ENCODE measurements at places on chromosomes 2 and 18.
A peak's percentile ranks its signal among the peaks of the same experiment; 100 is the strongest.

- DNase-seq, result no peak
Observed at GRCh38 chr2:106563195-106563594, 76.0 kb downstream of the CD8B2 start.

GRCh38 chr2:21607572-21607971, 483.8 kb downstream of the TDRD15 start:
- DNase-seq, result no peak

GRCh38 chr2:234730066-234730640, 221.7 kb upstream of the SH3BP4 start:
- peak; percentile 7 for DNase-seq

DNA sequence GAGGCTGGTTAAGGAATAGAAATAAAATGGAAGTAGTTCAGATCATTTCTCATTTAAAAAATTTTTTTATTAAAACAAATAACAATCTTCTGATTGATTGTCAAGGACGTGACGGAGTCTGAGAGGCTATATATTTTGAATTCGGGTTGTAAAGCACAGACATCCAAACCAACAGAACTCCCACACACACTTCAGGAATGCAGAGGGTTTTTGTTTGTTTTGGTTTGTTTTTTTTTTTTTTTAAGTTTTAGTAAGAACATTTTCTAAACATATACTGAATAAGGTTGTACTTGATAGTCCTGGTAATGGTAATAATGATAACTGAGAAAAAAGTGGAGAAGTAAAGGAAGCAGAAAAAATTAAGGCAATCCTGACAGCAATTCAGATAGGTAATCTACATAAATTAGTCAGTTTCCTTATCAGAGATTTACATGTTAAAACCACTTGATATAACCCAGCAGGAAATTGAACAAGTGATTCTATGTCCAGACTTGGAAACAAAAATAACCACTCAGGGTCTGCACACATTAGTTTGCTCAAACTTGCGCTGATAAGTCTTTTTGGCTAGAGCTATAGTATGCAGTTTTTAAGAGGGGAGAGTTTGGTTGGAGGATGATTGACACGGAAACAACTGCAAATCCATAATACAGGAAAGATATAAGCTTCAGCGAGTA, 51.5 kb upstream of the CTAGE1 start:
- DNase-seq, result no peak

DNA sequence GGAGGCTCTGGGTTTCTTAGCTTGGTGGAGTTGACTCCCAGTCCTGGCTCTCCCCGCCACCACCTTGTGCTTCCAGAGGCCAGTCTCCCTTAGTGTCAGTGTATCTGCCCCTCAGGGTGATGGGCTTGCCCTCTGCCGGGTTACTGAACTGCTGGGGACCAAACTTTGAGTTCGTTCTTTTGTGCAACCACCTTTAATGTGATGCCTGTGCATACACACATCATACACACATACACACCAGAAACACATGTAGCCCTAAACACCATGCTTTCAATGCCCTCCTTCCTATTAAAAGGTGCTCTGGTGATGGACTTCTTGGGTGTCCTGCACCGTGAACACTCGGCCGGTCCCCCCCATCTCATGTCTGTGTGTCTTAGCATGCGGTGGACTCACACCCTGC, 315.1 kb upstream of the EPAS1 start:
- DNase-seq, result no peak

DNA sequence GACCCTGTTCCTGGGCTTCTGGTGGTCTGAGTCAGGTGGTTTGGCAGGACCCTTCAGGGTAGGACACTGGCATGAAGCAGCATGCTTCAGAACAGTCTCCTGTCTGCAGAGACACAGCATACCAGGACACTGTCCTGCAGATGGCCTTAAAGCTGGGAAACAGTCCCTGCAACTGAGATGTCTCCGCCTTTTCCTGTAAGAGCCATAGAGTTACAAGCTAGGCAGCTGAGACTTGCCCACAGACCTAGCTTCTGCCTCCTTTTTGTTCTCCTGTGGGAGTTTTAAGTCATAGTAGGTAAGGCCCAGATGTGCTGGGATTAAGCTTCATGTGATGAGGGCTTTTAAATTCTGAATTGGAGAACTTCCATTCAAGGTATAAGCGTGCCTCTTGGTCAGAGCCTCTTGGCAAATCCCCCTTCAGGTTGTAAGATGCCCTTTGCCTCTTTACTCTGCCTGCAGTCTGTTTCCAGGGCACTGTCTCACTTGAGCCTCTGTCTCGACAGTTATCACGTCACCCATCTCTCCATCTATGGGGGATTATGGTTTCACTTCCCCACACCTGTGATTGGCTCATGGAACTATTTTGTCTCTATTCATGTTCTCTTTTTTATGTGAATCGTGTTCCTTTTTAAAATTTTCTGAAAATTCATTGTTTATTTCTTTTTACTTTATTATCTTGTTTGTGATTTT, 51.8 kb downstream of the COA5 start:
- DNase-seq, result no peak

DNA sequence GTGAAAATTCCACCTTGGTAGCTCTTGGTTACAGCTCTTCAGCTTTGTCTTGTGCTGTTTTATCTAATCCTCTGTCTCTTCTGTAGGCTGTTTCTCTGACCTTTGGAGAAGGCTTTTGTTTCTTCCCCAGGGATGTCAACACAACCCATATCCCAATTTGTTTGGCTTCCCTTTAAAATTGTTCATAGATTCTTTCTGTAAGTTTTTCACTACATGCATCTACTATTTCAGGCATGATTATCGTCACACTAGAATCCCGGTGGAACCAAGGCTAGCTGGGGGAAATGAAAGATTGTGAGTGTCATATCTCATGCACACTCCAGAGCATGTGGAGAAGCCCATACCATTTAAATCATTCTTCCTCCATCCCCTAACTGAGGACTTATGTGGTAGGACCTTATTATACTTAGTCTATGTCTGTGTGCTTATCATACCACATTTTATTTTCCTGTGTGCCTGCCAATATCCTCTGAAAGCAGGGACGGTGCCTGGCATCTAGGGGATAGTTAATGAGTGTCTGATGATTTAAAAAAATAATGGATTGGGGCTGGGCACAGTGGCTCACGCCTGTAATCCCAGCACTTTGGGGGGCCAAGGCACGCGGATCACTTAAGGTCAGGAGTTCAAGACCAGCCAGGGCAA, 59.9 kb downstream of the CRIM1 start:
- DNase-seq, result no peak

- DNase-seq, result no peak
Observed at GRCh38 chr2:135582383-135582782, 51.1 kb downstream of the R3HDM1 start.

- DNase-seq, result no peak
Observed at GRCh38 chr2:17901246-17901645, 22.8 kb downstream of the KCNS3 start.

- DNase-seq, result no peak
Observed at GRCh38 chr2:234771980-234772732, 179.7 kb upstream of the SH3BP4 start.

DNA sequence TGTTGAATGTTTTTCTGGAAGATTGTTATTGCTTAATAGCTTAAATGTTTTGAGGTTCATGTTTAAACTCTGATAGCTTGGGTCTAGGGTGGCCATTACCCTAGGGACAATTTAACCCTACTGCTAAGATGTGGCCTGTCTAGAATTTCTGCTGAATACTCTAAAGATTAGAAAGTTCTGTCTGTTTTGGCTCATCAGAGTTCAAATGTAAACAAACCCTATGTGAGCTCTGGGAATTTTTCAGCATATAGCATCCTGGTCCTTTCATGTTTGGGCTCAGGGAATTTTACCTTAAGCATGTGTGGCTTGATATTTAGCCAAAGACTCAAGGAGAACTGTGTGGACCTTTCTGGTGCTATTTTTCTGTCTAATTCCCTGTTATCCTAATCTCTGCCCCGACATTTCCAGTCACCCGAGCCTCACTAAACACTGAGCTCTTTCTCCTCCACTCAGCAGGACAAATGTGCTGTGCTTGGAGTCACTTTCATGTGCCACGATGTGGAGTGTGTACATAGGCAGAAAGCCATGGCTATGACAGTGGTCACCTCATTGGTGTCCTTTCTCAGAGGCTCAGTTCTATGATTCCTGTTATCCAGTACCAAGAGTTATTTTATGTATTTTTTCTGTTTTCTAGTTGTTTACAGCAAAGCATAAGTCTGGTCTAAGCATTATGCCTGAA, 492.5 kb upstream of the SPHKAP start:
- DNase-seq, result no peak

- no peak for DNase-seq
Observed at GRCh38 chr18:55250768-55251173, 291.5 kb upstream of the CCDC68 start.

DNA sequence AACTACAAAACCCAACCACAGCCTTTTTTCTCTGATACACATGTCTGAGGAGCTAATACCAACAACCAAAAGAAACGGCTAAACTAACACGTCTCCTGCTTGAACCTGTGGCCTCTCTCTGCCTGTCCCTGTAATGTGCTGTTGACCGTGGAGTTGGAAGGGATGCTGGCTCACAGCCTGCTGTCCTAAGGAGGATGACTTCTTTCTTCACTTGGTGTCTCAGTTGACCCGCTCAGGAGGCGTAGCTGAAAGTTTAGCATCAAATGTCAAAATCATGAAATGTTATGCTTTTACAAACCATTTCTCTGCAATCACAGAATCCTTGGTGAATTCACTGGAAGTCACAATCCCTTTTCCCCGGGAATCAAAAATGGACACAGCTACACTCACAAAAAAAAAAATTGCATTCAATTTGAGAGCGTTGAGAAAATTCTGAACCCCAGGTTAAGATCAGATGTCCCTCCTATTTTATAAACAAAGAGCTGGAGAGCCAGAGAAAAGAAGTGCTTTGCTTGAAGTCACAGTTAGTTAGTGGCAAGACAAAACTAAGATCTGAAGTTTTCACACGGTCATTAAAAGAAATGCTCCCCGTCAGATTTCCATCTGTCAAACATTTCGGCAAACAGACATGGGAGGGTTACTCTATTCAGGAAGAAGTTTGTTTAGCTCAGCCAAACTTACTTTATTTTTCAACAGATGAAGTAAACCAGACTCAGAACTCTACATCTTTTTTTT, 74.3 kb downstream of the IRS1 start:
- DNase-seq, result no peak

DNA sequence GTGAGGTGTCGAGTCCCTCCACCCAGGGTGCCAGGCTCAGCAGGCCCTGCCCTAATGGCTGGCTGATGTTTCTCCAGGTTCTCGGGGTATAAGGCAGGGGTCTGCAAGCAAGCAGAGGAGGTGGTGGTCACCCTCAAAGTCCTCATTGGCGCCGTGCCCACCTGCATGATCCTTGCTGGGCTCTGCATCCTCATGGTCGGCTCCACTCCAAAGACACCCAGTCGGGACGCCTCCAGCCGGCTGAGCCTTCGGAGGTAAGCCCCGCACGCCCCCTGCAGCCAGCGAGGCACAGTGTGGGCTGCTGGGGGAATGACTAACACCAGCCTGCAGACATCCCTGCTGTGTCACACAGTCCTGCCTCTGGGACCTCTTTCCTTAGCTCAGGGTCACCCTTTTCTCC, 14.1 kb downstream of the MFSD2B start:
- no peak for DNase-seq

DNA sequence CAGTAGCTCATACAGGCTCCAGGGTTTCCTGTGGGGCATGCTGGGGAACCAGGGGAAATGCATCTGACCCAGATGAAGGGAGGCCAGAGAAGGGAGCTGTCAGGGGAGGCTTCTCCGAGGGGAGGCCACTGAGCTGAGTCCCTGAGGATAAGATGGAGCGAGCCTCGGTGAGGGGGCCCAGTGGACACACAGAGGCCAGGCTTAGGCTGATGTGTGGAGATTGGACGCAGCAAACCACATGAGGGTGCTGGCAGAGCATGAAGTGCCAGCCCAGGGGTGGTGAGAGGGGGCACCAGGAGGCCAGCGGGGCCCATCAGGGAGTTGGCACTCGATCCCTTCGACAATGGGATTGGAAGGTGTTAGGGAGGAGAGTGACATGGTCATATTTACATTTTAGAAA, 235.0 kb downstream of the KLHL29 start:
- no peak for DNase-seq

- DNase-seq, result no peak
Observed at GRCh38 chr18:76721207-76721996, 101.0 kb upstream of the ZNF236 start.

DNA sequence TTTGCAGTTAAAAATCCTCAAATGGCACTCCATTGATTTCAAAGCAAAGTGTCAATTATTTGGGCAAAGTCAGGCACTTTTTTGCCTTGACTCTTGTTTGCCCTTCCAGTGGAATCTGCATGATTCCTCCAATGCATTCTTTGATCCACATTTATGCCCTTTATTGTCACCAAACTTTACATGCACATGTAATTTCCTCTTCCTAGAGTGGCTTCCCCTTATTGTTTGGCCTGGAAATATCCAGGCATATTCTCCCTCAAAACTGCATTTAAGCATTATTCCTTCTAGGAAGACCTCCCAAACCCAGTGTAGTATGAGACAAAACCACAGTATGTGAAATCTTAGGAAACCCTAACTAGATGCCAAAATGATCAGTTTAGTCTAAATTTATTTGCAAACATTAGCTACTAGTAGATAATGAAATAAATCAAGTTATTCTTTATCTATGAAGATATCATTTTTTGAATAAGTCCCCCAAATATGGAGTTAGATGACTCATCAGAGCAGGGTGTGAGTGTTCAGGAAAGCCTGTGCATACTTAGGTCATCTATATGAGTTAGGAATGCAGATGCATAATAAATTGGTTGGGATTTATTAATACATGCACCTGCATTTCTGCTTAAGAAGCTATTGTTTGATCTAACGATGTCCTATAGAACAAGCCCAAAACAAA, 433.3 kb upstream of the TCF4 start:
- DNase-seq, result no peak

DNA sequence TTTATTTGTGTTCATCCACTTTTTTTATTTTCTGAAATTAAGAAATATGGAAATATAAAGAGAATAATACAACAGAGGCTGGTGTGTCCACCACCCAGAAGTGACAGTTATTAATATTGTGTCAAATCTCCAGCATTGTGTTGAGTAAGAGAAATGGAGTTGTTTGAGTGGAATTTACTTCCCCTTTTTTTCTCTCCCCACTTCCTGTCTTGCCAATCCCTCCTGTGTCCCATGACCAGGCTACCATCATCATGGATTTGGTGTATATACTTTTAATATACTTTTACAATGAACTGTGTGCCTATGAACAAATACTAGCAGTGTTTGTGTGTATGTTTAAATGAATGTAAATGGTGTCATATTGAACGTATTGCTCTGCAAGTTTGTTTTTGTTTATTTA, 276.9 kb upstream of the SKOR2 start:
- no peak for DNase-seq

- DNase-seq, result no peak
Observed at GRCh38 chr2:36413218-36413617, 57.6 kb downstream of the CRIM1 start.

- DNase-seq, result no peak
Observed at GRCh38 chr2:142813830-142814829, 63.3 kb upstream of the KYNU start.

DNA sequence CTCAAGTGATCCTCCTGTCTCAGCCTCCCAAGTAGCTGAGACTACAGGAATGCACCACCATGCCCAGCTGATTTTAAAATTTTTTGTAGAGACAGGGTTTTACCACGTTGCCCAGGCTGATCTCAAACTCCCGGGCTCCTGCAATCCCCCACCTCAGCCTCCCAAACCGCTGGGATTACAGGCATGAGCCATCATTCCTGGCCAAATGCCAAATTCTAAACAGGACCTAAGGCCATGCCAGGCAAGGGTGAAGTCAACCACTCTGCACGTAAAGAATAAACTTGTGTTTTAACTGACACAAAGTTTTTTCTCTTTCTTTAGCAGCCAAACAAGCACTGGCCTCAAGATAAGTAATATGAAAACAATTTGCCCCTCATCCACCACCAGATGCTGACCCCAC, 37.4 kb upstream of the SATB2 start:
- no peak for DNase-seq

GRCh38 chr2:119683713-119684443, 4.9 kb downstream of the TMEM177 start:
- no peak for DNase-seq
